ENCODE measurements at places on chromosomes 1 and 21.

DNA sequence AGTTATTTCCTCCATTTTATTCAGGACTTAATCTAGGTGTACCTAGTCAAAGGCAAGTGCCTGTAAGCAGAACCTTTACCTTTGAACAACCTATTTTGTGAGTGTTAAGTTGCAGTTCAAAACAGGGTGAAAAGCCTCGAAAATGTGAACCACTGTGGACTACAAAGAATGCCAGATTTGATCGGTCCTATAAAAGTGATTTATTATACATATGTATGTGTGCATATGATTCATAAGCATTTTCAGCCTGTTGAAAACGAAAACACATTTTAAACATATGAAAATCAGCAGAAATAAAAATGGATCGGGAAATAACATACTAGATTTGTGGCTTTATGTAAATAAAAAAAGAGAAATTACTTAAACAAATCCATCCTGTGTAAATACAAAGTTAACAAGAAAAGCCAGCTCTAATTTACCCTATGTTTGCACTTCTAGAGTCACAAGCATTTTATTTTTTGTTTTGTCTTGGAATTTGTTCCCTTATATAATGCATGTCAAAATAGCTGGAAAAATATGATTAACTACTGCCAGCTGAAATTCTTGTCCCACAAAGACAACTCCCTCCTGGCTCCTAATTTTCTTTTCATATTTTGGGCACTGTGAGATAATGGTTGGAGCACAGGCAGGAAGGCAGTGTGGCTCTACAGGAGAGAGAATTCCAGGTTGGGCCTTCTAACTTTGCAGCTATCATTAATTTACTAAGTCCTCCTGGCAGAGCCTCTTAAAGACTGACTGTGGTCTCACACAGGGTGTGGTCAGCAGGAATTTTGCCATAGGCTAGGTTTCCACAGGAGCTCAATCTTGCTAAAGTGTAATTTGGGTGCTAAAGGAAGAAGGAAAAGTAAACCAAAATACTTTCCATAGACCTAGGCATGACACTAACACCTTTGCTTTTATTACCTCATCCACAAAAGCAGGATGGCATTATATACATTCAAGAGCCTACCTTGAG, 70.2 kb upstream of the CDC42BPA start:
- no peak for DNase-seq

- DNase-seq: no peak
Measured at GRCh38 chr1:186155594-186155993, 219.5 kb downstream of the TPR start.

GRCh38 chr1:29697391-29697780, 461.1 kb downstream of the PTPRU start:
- no peak for DNase-seq

GRCh38 chr1:18110968-18111367, 3.4 kb downstream of the IGSF21 start:
- DNase-seq: no peak

- no peak for DNase-seq
Measured at GRCh38 chr1:12338017-12338416, 108.2 kb downstream of the VPS13D start.

- no peak for DNase-seq
Measured at GRCh38 chr1:45863218-45863617, 59.8 kb downstream of the MAST2 start.

DNA sequence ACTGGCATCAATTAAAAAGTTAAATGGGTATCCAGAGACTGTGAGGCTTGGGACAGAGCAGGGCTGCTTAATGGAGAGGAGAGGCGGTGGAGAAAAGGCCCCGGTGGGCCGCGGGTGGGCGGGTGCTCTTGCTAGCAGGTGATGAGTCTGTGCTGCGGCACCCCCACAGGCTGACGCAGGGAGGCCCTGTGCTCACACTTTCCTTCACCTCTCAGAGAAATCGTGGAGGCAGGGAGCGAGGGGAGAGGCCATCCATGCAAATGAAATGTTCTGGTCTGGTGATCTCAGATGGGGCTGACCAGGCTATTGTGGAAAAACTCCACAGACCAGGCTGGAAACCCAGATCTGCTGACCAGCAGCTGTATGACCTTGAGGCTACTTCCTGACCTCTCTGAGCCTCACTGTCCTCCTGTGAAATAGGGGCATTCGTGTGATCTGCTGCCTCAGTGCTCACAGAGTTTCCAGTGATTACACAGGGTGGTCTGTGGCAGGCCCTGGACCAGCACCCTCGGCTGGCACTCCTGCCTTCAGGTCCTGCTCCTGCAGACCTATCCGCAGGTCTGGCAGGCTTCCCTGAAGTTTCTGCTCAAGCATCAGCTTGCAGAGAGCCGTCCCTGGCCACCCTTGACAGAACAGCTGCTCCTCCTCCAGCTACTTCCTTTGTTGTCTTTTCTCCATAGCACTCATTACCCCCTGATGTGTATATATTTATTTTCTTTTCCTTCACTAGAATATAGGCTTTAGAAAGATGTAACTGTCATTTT, 89.2 kb downstream of the BEND5 start:
- no peak for DNase-seq

- no peak for DNase-seq
Measured at GRCh38 chr1:226209307-226210059, 14.0 kb upstream of the MIXL1 start.

DNA sequence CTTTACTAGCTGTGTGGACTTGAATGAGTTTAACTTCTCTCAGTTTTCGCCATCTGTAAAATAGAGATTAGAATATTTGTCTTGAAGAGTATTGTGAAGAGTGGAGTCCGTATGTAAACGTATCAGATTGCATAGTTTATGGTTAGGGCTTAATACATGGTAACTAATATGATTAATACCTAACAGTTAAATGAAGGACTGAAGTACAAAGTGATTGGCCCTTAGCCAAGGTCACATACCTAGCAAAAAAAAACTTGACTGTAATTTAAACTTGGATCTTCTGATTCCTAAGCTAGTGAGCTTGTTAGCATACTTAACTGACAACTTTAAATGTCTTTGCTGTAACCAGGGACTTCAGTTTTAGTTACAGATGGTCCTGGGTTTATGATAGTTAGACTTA, 1.9 kb downstream of the GIPC2 start:
- DNase-seq: no peak

DNA sequence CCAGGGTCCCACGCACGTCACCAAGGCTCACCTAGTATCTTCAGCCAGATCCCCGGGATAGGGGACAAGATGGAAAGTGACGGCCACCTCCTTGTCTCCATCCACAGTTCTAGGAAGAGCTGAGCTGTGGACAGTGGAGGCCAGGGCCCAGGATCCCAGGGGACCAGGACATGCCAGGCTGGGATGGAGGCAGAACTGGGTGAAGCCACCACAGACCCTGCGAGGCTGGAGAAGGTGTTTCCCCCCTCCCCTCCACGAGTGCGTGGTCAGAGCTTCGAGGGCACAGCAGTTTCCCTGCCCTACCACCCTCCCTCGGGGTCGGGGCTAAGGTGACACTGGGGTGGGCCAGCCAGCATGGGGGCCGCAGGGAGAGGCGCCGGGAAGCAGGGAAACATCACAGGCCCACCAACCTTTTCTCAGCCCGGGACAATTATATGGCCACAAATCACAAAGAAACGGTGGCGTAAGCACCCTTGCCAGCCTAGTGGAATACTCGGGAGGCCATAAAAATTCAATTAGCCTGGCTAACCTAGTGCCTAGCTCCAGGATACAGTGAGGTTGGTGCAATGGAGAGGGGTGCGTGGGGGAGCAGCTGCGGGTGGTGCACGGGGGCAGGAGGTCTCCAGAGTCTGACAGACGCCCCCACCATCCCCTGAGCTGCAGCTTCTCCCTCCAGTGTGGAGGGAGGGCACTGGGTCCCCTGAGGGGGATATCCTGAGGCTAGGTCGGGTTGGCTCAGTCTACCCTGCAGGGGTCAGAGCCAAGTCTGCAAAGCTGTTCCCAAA, 13.4 kb downstream of the DRAXIN start:
- DNase-seq: no peak

- no peak for DNase-seq
Measured at GRCh38 chr1:89954401-89954800, 40.5 kb upstream of the ZNF326 start.

DNA sequence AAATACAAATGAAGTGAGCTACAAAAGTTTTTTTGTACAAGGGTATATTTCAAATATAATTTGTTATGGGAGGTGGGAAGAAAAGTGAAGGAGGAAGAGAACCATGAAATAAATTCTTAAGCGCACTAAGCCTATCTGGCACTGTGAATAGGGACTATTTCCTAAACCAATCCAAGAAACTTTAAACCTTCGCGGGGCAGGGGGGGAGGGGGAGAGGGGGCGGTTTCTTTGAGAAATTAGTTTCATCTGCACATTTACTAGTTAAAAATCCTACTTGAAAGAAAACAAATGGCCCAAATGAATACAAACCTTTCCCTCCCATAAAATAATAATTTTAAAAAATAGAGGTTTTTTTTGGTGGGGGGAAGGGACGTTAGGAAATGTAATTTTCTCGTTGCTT, 364 bp downstream of the GOLPH3L start:
- no peak for DNase-seq

DNA sequence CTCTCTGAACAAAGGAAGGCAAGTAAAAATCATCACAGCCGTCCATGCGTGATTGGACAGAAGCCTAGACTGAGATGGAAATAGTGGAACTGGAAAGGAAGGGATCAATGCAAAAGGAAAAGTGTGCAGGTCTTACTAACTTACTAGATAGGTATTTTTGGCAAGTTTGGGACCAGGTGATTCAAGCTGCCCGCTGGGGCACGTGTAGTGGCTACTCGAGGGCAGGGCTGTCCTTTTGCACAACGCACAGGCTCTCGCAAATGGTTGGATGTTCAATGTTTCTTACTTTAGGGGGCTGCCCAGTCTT, 566 bp upstream of the ALG6 start:
- no peak for DNase-seq

DNA sequence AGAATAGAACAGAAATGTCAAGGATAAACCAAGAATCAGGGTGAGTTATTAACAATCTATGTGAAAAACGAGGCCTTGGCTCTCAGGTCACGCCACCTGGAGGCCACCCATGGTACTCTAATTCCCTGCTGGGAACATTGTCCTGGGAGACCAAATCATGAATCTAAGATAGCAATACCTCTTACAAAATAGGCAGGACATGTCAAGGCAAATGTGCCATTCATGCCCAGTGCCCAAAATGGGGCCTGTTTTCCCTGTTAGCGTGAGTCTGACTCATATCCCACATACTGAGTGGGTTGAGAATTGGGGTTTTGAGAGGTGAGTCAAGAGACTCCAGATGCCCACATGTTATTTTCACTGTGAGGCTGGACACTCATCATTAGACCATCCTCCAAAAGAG, 380.8 kb downstream of the HHIPL2 start:
- no peak for DNase-seq

DNA sequence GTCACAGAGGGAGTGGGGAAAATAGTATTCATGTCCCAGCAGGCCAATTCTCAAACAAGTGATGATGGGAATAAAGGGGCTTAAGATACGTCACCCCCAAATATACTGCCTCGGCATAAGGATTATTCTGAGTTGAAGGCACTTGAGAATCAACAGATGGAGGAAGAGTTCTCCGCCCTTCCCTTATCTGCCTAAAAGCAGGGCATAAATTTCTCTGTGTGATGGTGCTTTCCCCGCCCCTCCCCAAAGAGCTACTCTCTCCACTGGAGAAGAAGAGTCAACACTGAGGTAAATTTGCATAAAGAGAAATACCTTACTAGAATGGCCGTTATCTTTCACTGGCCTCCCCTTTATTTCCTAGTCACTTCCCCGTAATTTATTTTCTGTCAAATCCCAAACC, 18.7 kb downstream of the BECN2 start:
- DNase-seq: no peak

DNA sequence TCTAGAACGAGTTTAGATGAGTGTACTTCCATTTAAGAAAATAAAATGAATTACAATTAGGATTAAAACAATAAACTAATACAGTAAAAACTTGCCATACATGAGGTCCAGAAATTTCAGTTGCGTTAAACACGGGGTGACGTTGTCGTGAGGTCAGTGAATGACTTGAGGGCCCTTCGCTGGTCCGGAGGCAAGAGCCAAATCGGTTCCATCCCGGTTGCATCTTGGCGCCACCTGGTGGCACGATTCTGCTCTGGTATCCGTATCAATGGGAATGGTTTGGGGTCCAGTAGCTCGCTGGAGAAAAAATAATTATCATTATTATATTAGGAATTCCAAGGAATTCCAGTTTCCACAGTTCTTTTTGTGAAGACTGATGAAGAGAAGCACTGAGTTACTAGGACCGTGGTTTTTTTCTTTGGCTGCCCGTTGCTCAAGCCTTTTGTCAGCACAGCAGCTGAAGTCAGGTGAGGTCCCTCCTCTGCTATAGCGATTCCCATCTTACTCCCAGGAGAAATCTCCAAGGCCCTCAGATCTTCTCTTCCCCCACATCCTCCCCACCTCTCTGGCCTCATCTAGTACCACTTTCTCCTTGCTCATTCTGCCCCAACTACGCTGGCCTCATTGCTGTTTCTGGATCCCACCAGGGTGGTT, 161.4 kb downstream of the SLC35F3 start:
- peak; percentile 70 for DNase-seq

DNA sequence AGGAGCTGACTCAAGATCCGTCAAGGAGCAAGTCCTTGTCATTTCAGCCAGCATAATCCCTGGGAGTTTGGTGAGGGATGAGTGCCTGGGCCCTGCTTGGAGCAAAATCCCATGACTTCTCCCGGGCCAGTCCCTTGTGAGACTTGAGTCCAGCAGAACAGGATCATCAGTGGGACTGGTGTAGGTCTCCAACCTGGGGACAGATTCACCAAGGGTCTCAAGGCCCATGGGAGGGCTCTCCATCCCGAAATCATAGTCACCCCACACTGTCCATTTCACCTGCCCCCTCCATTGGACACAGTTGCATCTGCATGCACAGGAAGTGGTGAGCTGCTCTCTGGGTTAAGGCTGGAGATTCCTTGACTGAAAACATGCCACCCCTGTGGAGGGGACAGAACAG, 178.2 kb downstream of the FOXD2 start:
- no peak for DNase-seq

DNA sequence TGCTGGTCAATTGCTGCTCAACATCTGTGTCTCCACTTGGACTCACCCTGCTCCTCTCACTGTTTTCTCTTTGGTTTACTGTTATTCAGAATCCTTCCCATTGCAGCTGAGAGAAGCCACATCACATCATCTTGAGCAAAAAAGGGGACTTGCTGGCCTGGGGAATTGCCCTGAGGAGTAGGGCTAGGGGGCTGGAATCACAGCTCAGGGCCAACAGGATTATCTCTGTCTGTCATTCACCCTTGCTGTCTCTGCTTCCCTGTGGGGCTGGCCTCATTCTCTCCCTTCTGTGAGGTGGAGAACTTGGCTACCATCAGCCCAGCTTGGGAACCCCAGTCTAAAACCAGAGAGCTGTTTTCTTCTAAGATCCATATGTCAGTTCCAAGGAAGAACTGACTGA, 140.7 kb upstream of the WNT4 start:
- DNase-seq: no peak
